ENCODE measurements at places on chromosomes 12 and 14. TPM values are rescaled to one million over a fixed set of nuclear protein-coding genes. Genes with fewer than 3 reads are reported as not detected.

- peak overlapping the region; percentile 61 for H3K27ac ChIP-seq
- DNase-seq = no peak
- no peaks in the 10 kb centered on the region for H3K27me3 ChIP-seq
- H3K4me3 ChIP-seq = no peak overlapping the region
- peaks cover 7% of the 10 kb centered on the region for H3K36me3 ChIP-seq
- peaks cover 57% of the 10 kb centered on the region for H3K4me1 ChIP-seq
Observed at GRCh38 chr12:11771895-11772502, 122.5 kb downstream of the ETV6 start.

DNA sequence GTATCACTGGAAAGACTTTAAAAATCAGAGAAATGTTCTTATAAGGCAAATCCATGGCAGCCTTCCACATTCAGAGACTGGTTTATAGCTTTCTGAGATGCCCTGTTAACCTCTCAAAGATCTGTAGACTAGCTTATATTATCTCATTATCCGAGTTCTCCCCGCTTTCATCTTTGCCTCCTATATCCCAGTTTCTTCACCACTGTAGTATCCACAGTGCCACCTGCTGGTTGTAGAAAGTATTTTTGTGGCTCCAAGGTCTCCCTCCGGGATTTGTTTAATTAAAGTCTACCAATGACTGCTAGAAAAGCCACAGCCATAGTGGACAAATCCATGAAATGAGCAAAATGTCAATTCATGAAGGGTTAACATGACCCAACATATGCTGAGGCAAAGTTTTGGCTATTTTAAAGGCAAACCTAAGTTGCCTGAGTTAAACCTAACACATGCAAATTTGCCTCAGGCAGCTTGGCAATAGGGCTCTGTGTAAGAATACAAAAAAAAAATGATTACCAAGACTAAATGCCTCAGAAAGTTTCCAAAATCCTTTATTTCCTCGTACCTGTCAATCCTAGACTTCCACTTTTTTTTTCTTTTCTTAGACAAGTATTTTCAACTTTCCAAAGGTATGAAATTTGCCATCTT is 218.8 kb upstream of the BMP4 start:
- H3K36me3 ChIP-seq = no peaks in the 10 kb centered on the region
- H3K4me1 ChIP-seq = peaks cover 30% of the 10 kb centered on the region
- no peak overlapping the region for H3K4me3 ChIP-seq

- DNase-seq = peak; percentile 27
- H3K4me3 ChIP-seq = no peak overlapping the region
- no peaks in the 10 kb centered on the region for H3K27me3 ChIP-seq
- H3K27ac ChIP-seq = peak overlapping the region; percentile 3
Observed at GRCh38 chr14:67934087-67934486, 114.5 kb downstream of the RAD51B start.

GRCh38 chr12:94427501-94428381 is 31.9 kb downstream of the CEP83 start:
- H3K27me3 ChIP-seq = no peaks in the 10 kb centered on the region
- H3K4me1 ChIP-seq = peaks cover 21% of the 10 kb centered on the region
- no peak overlapping the region for H3K4me3 ChIP-seq
- DNase-seq = no peak

- DNase-seq = no peak
- no peaks in the 10 kb centered on the region for H3K36me3 ChIP-seq
- H3K4me3 ChIP-seq = no peak overlapping the region
- no peaks in the 10 kb centered on the region for H3K4me1 ChIP-seq
- H3K27ac ChIP-seq = no peak overlapping the region
Observed at GRCh38 chr14:90848944-90849731, 32.9 kb upstream of the TTC7B start.

DNA sequence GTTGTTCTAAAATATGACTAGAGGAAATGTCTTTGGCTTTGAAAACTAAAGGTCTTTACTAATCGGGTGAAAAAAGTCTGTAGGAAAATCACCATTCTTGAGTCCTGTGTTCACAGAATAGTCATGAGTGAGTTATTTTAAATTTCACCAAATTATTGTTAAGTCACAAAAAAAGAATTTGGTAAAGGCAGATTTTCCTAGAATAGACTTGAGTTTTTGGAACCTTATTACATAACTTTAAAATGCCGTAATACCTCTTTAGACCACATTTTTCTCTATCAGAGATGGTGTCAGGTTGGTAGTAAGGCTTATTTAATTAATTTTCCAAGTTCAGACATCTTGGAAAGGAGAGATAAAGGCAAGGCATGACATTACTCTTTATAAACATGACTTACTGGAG is 184.7 kb upstream of the GARIN2 start:
- no peak overlapping the region for H3K4me3 ChIP-seq
- no peak for DNase-seq
- H3K4me1 ChIP-seq = no peaks in the 10 kb centered on the region

- DNase-seq = no peak
- H3K27me3 ChIP-seq = no peaks in the 10 kb centered on the region
- H3K27ac ChIP-seq = peak overlapping the region; percentile 14
- peaks cover 42% of the 10 kb centered on the region for H3K4me1 ChIP-seq
- H3K4me3 ChIP-seq = no peak overlapping the region
- H3K36me3 ChIP-seq = peaks cover 6% of the 10 kb centered on the region
Observed at GRCh38 chr12:118269806-118270205, 102.9 kb downstream of the TAOK3 start.

DNA sequence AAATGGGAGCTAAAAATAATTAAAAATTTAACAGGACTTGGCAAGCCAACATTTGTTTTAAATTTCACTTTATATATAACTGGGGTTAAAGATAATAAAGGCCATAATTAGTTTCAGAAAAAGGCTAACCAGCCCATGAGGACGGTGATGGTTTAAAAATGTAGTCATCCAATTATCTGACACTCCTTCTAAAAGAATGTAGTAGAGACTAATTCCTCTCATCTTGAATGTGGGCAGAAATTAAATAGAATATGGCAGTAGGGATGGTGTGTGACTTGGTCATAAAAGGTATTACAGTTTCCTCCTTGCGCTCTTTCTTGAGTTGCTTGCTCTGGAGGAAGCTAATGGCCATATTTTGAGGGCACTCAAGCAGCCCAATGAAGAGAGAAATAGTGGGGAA is 49.1 kb upstream of the PTPRB start:
- no peak for DNase-seq
- H3K4me1 ChIP-seq = peaks cover 5% of the 10 kb centered on the region
- peaks cover 13% of the 10 kb centered on the region for H3K36me3 ChIP-seq
- H3K27ac ChIP-seq = no peak overlapping the region
- H3K4me3 ChIP-seq = no peak overlapping the region

DNA sequence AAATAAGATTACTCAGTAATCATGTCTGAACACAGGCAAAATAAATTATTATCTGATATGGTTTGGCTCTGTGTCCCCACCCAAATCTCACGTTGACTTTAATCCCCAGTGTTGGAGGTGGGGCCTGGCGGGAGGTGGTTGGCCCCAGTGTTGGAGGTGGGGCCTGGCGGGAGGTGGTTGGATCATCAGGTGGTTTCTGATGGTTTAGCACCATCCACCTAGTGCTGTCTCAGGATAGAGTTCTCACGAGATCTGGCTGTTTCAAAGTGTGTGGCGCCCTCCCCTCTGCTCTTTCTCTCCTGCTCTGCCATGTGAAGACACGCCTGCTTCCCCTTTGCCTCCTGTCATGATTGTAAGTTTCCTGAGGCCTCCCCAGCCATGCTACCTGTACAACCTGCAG is 18.1 kb downstream of the DHRS2 start:
- peaks cover 33% of the 10 kb centered on the region for H3K27me3 ChIP-seq
- H3K27ac ChIP-seq = no peak overlapping the region
- no peaks in the 10 kb centered on the region for H3K4me1 ChIP-seq
- H3K36me3 ChIP-seq = no peaks in the 10 kb centered on the region

- H3K4me3 ChIP-seq = no peak overlapping the region
- H3K27ac ChIP-seq = no peak overlapping the region
- no peaks in the 10 kb centered on the region for H3K4me1 ChIP-seq
Observed at GRCh38 chr14:90276646-90277367, 20.5 kb downstream of the PSMC1 start.

DNA sequence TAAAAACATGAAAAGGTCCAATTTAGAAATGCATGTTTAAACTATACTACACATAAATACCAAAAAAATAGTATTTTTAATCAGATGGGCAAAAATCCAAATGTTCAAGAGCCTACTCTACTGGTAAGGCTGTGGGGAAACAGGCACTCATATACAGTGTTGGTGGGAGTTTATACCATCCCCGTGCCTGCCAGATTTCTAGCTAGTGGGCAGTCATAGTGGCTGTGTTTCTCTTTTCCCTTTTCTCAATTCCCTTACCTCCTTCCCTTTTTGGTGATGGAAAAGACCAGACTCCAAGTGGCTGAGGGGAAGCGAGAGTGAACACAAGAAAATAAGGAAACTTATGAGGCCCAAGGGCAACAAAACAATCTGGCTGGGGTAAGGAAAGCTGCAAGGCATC is 14.7 kb downstream of the ZNF641 start:
- H3K4me1 ChIP-seq = no peaks in the 10 kb centered on the region
- H3K36me3 ChIP-seq = no peaks in the 10 kb centered on the region
- DNase-seq = no peak
- no peak overlapping the region for H3K4me3 ChIP-seq
- H3K27ac ChIP-seq = no peak overlapping the region
- peaks cover 6% of the 10 kb centered on the region for H3K27me3 ChIP-seq

DNA sequence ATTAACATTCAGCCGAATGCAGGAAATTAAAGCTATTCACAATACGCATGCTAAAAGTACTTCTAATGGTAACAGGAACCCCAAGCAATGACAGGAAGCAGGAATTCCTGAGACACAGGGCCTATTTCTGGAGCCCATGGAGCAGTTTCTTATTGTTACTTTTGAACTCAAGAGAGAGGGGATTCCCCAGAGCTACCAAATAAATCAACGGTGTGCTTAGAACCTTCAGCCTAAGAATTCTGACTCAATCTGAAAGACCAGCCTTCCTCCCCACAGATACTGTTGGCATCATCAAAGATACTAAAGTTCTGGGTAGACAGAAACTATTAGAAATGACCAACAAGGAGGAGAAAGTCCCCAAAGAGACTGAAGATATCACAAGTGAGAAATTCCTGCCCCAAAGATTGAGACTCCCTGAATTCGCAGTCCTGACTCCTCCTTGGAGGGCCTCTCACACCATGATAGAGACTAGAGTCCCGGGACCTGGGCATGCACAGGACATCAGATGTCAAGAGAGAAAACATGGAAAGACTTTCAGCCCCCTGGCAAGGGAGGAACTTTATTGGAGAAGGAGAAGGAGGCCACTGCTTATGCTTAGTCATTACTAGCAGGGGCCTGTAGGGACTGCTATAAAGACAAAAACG is 32.7 kb downstream of the RTRAF start:
- H3K36me3 ChIP-seq = no peaks in the 10 kb centered on the region
- no peak overlapping the region for H3K4me3 ChIP-seq
- H3K4me1 ChIP-seq = peaks cover 19% of the 10 kb centered on the region

DNA sequence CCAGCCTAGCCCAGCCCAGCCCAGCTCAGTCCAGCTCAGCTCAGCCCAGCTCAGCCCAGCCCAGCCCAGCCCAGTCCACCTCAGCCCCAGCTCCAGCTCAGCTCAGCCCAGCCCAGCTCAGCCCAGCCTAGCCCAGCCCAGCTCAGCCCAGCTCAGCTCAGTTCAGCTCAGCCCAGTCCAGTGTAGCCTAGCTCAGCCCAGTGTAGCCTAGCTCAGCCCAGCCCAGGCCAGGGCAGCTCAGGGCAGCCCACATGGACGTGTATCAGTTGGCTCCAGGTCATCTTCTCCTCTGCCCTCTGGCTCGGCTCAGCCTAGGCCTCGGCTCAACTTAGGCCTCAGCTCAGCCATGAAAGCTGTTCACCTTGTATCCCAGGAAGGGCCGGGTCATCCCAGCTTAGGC is 64.7 kb downstream of the TMEM121 start:
- no peaks in the 10 kb centered on the region for H3K4me1 ChIP-seq

GRCh38 chr14:90697577-90698206 is 118.5 kb downstream of the TTC7B start:
- peak; percentile 85 for DNase-seq
- no peak overlapping the region for H3K4me3 ChIP-seq
- H3K36me3 ChIP-seq = no peaks in the 10 kb centered on the region
- H3K4me1 ChIP-seq = no peaks in the 10 kb centered on the region
- no peak overlapping the region for H3K27ac ChIP-seq

- no peak overlapping the region for H3K4me3 ChIP-seq
- H3K36me3 ChIP-seq = no peaks in the 10 kb centered on the region
- no peak overlapping the region for H3K27ac ChIP-seq
- no peaks in the 10 kb centered on the region for H3K4me1 ChIP-seq
- H3K27me3 ChIP-seq = peaks cover 65% of the 10 kb centered on the region
Observed at GRCh38 chr12:4865246-4865645, 44.5 kb upstream of the KCNA1 start.

DNA sequence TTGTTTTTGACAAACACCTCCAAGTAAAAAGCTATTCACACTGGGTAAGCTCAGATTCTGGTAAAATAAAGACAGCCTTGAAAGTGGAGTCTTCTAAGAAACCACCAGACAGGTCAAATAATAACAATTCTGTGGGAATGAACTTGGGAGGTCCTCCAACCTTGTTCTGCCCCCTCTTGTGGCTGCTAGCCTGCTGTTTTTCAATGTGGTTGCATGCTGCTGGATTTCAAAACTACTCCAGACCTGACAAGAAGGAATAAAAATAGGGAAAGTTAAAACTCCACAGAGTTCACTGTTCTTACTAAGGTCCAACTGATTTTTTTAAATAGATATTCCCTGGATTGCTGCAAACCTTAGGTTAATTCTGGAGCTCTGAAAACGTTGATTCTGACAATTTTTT is 32.2 kb upstream of the RIN3 start:
- H3K4me3 ChIP-seq = no peak overlapping the region
- H3K36me3 ChIP-seq = no peaks in the 10 kb centered on the region
- DNase-seq = no peak
- no peaks in the 10 kb centered on the region for H3K4me1 ChIP-seq
- peaks cover 14% of the 10 kb centered on the region for H3K27me3 ChIP-seq

- no peak overlapping the region for H3K27ac ChIP-seq
- peaks cover 28% of the 10 kb centered on the region for H3K4me1 ChIP-seq
- no peak for DNase-seq
- H3K27me3 ChIP-seq = peaks cover 18% of the 10 kb centered on the region
- peaks cover 13% of the 10 kb centered on the region for H3K36me3 ChIP-seq
- H3K4me3 ChIP-seq = no peak overlapping the region
Observed at GRCh38 chr14:64753374-64753773, 49.1 kb downstream of the PLEKHG3 start.

DNA sequence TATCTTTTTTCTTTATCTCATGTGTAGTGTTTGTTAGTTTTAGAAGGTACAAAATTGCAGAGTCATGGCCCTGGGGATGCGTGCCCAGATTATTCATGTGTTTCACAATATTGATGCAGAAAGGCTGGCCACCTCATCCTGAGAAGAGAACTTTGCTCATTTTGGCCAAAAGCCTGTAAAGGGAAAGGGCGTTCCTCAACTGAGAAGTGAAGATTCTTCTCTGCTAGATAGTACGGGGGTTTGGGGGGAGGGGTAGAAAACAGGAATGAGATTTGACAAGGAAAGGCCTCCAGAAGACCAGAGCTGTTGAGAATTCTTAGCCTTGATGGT is 1.7 kb downstream of the MGST1 start:
- peak overlapping the region; percentile 93 for H3K27ac ChIP-seq
- peaks cover 67% of the 10 kb centered on the region for H3K4me1 ChIP-seq
- H3K4me3 ChIP-seq = peak overlapping the region; percentile 81
- H3K27me3 ChIP-seq = no peaks in the 10 kb centered on the region
- peak; percentile 32 for DNase-seq

Gene PRB2
- total RNA-seq = not detected

Gene TMED10
- 391 TPM for total RNA-seq

Gene KLRG1
- 0.38 TPM for total RNA-seq

Gene CCDC177
- total RNA-seq = not detected

Gene PLA2G1B
- not detected for total RNA-seq

Gene SLC22A17
- 0.61 TPM for total RNA-seq

Gene ADAMTS20
- total RNA-seq = not detected

Gene LRRC10
- total RNA-seq = not detected

Gene OTOGL
- 0.05 TPM for total RNA-seq

Gene DCN
- total RNA-seq = not detected

Gene CHPT1
- 45.5 TPM for total RNA-seq

Gene VPS29
- 164 TPM for total RNA-seq

Gene INSM2
- total RNA-seq = not detected

Gene ABHD12B
- not detected for total RNA-seq

Gene NEUROD4
- total RNA-seq = not detected

All from Calu3 (cell line).